ENCODE measurements at places on chromosomes 1 and 21.
A peak's percentile ranks its signal among the peaks of the same experiment; 100 is the strongest.

GRCh38 chr1:200512191-200512590, 102.4 kb upstream of the ZNF281 start:
- peak; percentile 26 for DNase-seq

- DNase-seq, result peak; percentile 21
These were observed 750 bp downstream of the NECAP2 start for GRCh38 chr1:16441282-16441665.

DNA sequence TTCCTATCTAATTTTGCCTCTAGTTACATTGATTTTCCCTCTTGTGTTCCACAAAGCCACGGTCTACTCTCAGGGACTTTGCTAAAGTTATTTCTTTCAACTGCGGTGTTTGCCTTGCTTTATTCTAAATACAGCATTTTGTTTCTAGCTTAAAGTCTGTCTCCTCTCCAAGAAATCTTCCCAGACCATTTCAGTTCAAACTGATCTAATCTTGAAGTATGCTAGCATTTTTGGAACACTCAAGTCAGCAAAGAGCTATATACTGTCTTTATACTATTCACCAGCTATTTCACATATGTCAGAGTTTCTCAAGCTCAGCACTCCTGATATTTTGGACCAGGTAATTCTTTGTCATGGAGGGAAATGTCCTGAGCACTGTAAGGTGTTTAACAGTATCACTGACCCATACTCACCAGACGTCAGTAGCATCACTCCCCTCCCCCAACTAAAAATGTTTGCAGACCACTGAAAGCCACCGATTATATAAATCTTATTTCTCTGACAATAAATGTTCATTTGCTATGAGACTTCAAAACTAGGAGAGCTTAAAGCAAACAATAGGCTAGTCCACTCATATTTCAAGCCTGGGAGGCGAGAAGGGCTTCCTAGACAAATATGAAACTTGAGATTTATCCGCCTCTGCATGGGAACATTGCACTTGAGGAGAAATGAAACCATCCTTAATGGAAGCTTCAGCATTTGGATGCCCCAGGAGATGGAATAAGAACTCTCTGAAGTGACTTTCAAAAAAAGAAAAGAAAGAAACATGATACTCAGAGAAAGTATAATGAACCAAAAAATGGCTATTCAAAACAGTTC, 81.1 kb downstream of the KIAA0319L start:
- no peak for DNase-seq

GRCh38 chr21:37904856-37905255, 11.4 kb downstream of the KCNJ6 start:
- no peak for DNase-seq

DNA sequence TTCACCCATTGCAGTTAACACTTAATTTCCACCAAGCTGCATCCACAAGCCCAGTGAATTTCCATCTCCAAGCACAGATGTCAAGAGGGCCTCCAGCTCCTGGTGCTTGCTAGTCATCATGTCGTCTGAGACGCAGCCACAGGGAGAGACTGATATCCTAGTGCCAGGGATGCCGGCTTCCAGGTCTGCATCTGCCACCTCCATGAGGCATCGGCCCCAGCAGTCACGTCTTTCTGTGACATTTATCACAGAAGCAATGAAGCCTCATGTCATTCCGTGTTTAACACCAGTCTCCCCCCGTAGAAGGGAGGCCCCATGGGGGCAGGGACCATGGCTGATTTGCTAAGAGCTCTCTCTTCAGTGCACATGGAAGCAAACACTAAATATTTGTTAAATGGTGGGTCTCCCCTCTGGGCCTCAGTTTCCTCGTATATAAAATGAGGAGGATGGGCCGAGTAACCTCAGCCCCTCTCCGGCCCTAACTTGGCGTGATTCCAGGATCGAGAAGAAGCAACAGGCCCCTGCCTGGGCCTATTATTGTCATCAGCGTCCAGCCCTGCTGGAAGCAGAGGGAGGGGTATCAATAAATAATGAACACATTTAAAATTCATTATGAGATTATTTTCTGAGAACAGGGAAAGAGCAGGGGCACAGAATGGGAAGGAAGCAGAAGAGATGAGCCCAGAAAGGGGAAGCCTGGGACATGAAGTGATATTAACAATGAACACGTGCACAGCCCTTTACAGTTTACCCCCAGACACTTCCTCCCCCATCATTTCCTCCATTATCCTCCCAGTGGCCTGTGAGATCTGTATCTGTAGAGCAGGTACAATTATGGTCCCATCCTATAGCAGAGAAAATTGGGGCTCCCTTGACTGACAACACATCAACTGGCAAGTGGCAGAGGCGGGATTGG, 837 bp upstream of the C1QB start:
- DNase-seq, result no peak

DNA sequence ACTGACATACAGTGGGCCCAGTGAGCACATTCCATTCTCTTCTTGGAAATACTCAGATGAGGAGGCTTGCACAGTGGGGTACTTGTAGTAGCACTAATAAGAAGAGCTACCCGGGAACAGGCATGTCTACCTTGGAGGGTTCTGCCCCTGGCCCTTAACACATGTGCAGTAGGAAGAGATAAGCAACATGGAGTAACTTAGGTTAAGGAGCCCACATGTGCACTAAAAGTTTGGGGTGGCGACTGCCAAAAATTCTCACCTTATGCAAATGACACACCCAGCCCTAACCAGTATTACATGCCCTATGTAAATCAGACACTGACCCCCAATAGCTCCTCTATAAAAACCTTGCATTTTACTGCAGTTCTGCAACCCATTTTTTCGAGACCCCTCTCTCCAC, 1313.3 kb downstream of the KCNT2 start:
- DNase-seq, result no peak
